Activated CD8-positive, alpha-beta T cell treated with anti-CD3 and anti-CD28 coated beads for 36 hours (primary cell): ENCODE measurements at places on chromosomes 2 and 18. TPM values are rescaled to one million over a fixed set of nuclear protein-coding genes. Genes with fewer than 3 reads are reported as not detected.

The LBX2 gene
- total RNA-seq: 0.43 TPM

The DUSP19 gene
- 2.3 TPM for total RNA-seq

DNA sequence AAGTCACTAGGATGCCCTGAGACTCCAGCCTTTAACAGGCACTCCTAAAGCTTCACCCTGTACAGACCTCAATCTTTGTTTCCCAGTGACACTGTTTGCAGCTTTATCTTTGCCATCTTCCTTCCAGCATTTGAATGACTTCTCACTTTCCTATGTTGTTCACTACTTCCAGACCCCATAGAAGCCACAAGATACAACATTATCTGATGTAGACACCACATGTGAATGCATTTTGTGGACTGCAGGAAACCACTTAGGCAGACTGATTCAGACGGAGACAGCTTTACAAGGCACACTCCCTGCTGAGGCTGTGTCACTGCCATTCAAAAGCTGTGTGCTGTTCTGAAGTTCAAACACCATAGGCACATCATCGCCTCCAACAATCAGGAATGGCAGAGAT lies 67.3 kb upstream of the SPATS2L start:
- DNase-seq: no peak

GRCh38 chr2:105410554-105410953 lies 11.7 kb upstream of the FHL2 start:
- DNase-seq: no peak

The GTF2A1L gene
- total RNA-seq: not detected

The PRSS56 gene
- not detected for total RNA-seq

The TMEM237 gene
- 14.3 TPM for total RNA-seq

The RAPGEF4 gene
- total RNA-seq: 0.85 TPM

The LYPD6 gene
- not detected for total RNA-seq

- no peak for DNase-seq
Measured at GRCh38 chr2:85257970-85258605, 69.7 kb downstream of the TGOLN2 start.
